Head of caudate nucleus (tissue), 42 donors: ENCODE measurements at places on chromosomes 13 and 19.

DNA sequence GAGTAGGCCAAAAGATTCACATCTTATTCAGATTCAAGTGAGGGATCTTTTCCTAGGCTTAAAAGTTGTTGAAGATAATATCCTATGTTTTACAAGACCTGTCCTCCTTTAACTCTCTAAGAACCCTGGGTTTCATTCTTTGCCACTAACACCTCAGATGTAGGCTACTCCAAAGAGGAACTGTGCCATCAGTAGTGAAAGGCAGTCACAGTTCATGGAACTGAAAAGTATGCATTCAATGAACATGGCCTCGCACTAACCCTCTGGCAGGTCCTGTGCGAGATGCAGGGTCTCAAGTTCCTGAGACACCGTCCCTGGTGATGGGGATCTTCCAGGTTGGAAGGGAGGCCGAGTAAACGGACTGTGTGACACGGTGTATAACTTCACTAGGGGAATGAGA lies 4.3 kb downstream of the LGALS14 start:
- DNase-seq, result no peak

DNA sequence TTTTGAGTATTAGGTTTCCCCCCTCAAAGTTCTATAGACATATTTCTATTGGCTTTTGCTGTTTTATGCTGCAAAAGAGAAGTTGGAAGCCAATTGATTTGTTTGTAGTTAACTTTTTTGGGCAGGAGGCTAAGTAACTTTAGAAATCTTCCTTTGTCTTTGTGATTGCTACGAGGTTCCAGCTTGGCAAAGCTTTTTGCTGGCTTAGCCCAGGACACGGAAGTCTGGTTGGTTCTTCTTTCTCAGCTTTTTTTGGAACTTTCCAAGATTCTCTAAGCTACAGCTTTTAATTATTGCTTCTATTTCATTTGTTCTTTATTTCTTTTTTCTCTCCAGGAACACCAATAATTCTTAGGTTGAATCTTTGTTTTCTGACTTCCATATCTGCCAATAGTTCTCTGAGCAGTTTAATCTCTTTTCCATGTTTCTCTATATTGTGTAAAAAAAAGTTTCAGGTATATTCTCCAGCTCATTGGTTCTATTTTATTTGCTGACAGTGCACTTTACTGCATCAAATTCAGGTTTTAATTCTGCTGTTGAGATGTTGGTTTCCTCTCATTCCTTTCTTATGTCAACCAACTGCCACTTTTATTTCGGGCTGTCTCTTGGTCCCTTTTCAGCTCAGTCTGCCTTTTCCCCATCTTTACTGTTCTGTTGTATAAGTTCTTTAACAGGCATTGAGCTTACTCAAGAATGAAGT lies 27.8 kb downstream of the MBNL2 start:
- no peak for DNase-seq

- no peak for DNase-seq
These were observed 14.4 kb upstream of the NPAS1 start for GRCh38 chr19:47005164-47005641.

DNA sequence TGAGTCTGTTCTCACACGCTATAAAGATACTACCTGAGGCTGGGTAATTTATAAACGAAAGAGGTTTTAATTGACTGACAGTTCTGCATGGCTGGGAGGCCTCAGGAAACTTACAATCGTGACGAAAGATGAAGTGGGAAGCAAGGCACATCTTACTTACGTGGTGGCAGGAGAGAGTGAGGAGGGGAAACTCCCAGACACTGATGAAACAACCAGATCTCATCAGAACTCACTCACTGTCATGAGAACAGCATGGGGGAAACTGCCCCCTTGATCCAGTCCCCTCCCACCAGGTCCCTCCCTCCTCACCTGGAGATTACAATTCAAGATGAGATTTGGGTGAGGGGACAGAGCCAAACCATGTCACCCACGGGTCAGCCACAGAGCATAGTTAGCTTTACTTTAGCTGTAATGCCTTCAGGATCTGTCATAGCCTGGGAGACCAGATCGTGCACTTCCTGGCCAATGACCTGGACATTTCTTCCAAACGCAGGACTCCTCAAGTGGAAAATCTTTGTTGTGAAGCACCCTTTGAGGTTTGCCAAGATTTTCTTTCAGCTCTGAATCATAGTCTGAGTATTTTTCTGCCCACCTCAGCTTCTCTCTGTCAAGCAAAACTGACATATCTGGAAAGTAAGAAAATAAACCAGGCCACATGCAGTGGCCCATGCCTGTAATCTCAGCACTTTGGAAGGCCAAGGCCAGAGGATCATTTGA lies 25.2 kb upstream of the HIF3A start:
- no peak for DNase-seq

- DNase-seq, result no peak
These were observed 15.0 kb downstream of the GJB6 start for GRCh38 chr13:20217168-20217567.
